ENCODE measurements at places on chromosomes 1 and 21.

GRCh38 chr1:7658099-7658498 lies 113.0 kb upstream of the VAMP3 start:
- no peak for DNase-seq

GRCh38 chr1:18997508-18997907 lies 41.0 kb upstream of the IFFO2 start:
- DNase-seq, result no peak

DNA sequence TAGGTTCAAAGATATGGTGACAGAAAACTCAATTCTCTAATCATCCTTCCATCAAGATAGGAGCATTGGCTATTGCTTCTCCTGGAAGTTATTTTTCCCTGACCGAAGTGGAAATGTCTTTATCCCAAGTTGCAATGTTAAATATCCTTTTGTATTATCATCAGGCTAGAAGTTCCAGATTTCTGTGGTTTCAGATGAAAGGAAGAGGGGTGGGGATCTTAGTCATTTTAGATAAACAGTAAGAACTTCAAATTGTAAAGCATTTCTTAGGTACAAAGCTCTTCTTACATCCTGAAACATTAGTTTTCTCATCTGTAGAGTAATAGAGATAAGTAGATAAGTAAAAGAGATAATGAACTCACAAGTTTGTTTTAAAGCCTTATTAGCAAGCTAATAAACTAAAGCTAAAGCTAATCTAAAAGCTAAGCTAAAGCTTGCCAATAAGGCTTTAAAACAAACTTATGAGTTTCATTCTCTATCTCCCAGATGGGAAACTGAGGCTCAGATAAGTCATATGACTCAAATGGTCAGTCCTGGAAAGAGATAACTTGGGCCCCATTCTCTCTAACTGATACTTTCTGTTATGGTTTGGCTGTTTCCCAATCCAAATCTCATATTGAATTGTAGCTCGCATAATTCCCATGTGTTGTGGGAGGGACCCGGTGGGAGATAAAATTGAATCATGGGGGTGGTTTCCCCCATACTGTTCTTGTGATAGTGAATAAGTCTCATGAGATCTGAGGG lies 99.2 kb upstream of the KCNK2 start:
- DNase-seq, result no peak

DNA sequence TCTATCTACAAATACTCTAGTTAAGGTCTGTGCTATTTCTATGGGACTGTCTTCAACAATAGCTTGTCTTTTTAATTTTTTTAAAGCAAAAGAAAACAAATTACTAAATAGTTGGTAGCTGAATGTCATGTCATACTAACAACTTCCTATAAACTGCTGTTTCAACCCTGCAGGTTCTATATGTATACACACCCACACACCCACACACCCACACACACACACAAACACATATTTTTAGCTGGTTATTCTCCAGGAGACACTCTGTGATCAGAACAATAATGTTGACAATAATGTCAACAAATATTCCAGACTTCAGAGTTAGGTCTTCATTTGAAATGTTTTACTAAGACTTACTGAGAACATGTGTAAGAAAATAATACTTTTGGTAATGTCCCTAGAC lies 66.7 kb downstream of the AK5 start:
- DNase-seq, result no peak

DNA sequence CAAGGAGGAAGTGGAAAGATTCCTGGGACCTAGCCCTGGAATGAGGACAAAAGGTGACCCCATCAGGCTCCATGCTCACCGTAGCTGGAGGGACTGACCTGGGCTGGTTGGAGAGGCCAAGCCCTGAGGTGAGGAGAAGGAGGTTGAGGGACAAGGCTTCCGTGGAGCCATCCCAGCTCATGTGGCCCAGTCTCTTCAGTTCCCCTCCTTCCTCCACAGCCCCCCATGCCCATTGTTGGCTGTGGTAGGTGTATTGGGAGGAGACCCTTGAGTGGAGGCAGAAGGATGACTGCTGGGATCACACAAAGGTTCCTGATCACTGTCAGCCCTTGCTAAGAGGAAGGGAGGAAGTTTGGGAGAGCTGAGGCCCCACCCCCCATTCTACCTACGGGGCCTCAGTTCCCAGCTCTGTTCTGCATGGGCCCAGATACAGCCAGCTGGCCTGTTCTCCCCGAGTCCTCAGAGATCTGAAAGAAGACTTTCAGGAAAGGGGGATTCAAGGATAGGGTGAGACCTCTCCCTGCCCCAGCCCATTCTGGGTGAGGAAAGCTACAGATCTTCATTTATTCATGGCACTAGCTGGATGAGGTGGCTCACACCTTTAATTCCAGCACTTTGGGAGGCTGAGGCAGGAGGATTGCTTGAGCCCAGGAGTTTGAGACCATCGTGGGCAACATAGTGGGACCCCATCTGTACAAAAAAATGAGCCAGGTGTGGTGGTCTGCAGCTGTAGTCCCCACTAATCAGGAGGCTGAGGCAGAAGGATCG lies 17.3 kb downstream of the RHBG start:
- no peak for DNase-seq

- no peak for DNase-seq
These were observed at the start of gene NEXN for GRCh38 chr1:77888081-77888780. Gene NEXN (plus strand): TSS chr1:77888624. CDS start chr1:77916107, 27,483 bp downstream.

GRCh38 chr1:11930571-11931445 lies 3.7 kb upstream of the PLOD1 start:
- no peak for DNase-seq

DNA sequence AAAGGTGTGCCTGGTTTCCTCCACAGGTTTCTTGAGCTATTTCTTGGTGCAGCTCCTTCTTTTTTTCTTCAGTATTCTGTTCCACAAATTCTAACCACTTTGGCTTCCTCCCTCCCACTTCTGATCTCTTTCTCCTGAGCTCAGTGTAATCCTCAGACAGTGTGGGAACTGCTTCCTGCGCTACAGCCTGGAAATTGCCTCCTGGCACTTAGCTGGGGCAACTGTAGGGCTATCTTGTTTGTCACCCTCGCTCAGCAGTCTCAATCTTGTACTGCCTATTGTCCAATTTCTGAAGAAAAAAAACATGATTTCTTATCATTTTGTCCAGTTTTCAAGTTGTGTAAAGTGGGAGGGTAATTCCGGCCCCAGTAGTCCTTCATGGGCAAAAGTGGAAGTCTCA lies 24.0 kb upstream of the GALNT2 start:
- DNase-seq, result no peak

GRCh38 chr21:33208534-33208933 lies 21.2 kb upstream of the IFNAR2 start:
- DNase-seq, result no peak

DNA sequence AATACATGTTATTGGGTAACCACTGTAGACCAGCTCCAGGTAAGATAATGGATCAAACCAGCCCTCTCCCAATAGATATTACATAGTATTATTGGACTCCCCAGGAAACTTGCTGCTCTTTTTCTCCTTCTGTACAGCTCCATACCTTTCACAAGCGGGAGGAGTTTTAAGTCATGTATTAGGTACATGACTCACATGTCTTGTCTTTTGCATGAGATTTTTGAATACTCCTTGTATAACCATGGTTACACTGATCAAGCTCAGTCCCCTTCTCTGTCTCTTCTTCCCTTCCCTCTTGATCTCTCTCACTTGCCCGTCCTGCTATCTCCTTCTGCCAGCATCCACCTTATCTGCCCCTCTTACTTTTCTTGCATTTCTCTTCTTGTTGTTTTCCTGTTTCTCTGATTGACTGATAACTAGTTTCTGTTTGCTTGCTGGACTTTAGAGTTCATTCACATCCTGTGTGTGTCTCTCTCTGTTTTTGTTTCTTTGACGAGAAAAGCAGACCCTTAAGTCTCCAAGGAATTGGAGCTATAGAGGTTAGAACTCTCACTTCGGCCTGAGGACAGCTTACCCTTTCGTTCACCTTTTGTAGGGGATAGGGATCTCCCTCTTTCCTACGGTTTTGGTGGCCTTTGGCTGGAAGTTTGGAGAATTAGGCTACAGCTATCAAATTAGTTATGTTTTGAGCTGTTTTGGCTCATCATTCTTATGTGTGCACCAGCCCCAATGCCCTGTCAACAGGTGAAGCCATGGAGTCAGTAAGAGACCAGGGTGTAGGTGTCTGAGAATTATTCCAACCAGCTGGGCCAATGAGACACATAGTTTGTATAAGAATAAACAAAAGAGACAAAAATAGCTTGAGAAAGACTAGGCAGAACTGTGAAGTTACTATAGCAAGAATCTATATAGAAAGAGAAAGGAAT lies 49.0 kb upstream of the ASB17 start:
- no peak for DNase-seq

DNA sequence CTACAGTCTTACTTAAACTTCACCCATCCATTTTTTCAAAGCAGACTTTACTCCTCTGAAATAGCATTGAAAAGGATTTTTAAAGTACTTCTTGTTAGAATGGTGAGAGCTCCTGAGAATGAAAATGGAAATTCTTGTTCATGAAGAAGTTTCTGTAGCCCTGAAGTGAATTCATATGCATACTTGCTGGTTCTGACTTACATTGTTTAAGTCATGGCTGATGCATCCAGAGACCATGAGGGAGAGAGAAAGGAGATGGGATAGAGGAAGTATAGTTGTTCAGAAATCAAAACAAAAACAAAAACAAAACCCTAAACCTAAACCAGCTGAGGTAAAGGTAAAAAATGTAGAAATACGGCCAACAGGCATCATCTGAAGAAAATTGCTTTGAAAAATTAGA lies 27.1 kb upstream of the SAMSN1 start:
- no peak for DNase-seq

GRCh38 chr21:42125571-42126544 lies 54.7 kb downstream of the UMODL1 start:
- DNase-seq, result no peak

GRCh38 chr1:9307303-9307702 lies 14.6 kb downstream of the SPSB1 start:
- no peak for DNase-seq

GRCh38 chr21:44836349-44836665 lies 18.4 kb upstream of the SUMO3 start:
- DNase-seq, result no peak

DNA sequence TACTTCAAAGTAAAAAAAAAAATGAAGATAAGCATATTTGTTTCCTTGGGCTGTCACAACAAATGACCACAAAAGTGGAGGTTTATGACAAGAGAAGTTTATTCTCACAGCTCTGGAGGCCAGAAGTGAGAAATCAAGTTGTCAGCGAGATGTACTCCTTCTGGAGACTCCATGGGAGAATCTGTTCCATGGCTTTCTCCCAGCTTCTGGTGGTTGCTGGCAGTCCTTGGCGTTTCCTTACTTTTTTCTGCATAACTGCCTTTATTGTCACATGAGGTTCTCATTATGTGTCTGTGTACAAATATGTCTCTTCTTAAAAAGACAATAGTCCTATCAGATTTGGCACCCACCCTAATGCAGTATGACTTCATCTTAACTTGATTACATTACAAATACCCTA lies 398.3 kb downstream of the KCNT2 start:
- DNase-seq, result no peak

- no peak for DNase-seq
These were observed 17.8 kb downstream of the SLC16A1 start for GRCh38 chr1:112938210-112938609.

GRCh38 chr1:58782178-58783089 lies 1.4 kb downstream of the JUN start:
- DNase-seq, result peak; percentile 45

DNA sequence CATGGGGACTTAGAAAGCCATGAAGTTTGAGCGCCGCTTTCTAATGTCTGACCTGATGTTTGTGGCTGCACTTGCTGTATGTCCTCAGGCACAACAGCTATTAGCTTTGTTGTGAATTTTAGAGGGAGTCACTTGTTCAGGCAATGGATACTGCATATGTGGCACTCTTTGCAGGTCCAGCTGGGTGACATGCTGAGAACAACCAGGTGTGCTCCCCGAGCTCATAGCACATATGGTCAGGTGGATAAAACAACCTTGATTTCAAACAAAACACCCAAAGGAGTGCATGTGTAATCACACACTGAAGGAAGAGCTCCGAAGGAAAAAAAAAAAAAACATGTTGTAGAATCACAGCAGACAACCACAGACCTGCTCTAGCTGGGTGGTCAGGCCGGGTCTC lies 178.6 kb downstream of the BACH1 start:
- no peak for DNase-seq

GRCh38 chr1:245054507-245055270 lies 100.1 kb upstream of the KIF26B start:
- DNase-seq, result no peak

DNA sequence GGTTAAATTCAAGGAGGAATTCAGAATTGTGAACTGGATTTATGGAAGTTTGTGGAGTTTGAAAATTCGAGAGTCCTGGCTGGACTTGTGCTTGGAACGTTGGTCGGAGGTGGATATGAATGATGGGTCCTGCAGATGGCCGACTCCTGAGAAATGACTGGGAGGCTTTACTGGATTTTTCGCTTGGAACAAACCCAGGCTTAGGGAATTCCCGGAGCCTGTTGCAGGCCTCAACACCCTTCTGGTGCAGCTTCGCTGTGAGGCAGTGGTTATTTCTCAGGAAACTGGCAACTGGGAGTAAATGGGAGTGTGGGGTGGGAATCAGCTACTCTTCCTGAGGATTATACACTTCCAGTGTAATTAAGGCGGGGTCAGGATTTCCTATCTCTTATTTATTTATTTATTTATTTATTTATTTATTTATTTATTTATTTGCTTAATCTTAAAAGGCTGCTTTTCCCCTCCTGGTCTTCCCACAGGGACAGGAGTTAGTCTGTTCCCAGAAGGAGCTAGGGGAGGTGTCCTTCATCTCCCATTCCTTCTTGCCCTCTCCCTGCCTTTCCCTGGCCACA lies 21.1 kb downstream of the MAPKAPK2 start:
- no peak for DNase-seq

- no peak for DNase-seq
These were observed 23.2 kb upstream of the CNIH3 start for GRCh38 chr1:224592636-224593582.

DNA sequence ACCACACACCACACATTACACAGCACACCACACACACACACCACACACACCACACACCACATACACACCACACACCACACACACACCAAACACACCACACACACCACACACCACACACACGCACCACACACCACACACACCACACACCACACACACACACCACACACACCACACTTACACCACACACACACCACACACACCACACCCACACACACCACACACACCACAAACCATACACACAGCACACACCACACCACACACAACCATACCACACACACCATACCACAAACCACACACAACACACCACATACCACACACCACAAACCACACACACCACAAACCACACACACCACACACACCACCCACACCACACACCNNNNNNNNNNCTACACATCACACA lies 40.9 kb upstream of the SIK1 start:
- no peak for DNase-seq

GRCh38 chr1:212946872-212947271 lies 3.5 kb upstream of the VASH2 start:
- DNase-seq, result no peak
